ENCODE measurements at places on chromosomes 16 and 17. TPM values are rescaled to one million over a fixed set of nuclear protein-coding genes. Genes with fewer than 3 reads are reported as not detected.

The CACNG5 gene
- not detected for polyA plus RNA-seq

The TCAP gene
- not detected for polyA plus RNA-seq

The CLEC19A gene
- polyA plus RNA-seq, result not detected

The MILR1 gene
- 1.9 TPM for polyA plus RNA-seq

The KCNH6 gene
- not detected for polyA plus RNA-seq

The ATP2A3 gene
- polyA plus RNA-seq, result 155 TPM

The PRSS21 gene
- polyA plus RNA-seq, result 10.4 TPM

The RHOT1 gene
- 17.0 TPM for polyA plus RNA-seq
